Chondrocyte (in vitro differentiated cells): ENCODE measurements at places on chromosomes 7 and 10. TPM values are rescaled to one million over a fixed set of nuclear protein-coding genes. Genes with fewer than 3 reads are reported as not detected.

INMT gene
- total RNA-seq: 5.6 to 73.2 TPM (median 70.1 TPM) in 3 replicates

GRCh38 chr10:6516281-6516928 is 63.7 kb downstream of the PRKCQ start:
- no peak for DNase-seq

DNA sequence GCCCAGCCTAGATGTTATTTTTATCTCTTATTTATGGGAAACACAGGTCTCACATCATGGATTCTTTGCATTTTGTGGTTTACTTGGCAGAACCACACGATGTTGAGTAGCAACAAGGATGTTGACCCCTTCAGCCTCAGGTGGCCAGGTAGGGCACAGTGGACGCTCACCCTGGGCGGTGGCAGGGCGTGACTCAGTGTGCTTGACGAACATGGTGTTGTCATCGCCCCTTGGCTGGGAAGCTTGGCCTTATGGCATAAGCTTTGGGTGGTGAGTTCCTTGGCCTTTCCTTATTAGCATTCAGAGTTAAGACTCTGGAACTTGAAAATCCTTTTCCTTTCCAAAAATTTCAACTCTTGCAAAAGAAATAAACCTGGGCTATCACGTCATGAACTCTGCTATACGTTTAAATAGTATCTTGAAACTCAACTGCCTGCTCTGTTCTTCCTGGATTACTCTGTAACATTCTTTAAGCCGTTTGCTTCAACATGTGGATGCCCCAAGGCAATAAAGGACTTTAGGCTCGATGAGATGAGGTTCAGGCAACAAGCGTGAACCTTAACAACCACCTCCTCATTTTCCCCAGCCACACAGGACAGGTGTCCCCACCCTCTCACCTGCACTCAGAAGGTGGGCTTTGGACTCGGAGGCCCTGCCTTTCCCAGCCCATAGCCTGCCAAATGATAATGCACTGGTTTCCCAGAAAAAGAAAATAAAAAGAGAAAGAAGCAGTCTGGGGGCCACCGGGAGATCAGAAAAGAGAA is 22.5 kb upstream of the ECHDC3 start:
- no peak for DNase-seq

FOXP2 gene
- total RNA-seq: 12.1 to 23.1 TPM (median 12.8 TPM) in 3 replicates

- no peak for DNase-seq
These were observed 216.1 kb upstream of the ZMIZ1 start for GRCh38 chr10:78852466-78853240.

GRCh38 chr10:58465629-58466028 is 47.0 kb upstream of the BICC1 start:
- no peak for DNase-seq

HABP2 gene
- total RNA-seq: not detected in 3 replicates

- DNase-seq: no peak
These were observed 904.1 kb downstream of the KCNMA1 start for GRCh38 chr10:76733441-76733936.

- no peak for DNase-seq
These were observed 68.3 kb upstream of the LYZL2 start for GRCh38 chr10:30697806-30698205.

- DNase-seq: no peak
These were observed 88.3 kb downstream of the GALNT17 start for GRCh38 chr7:71220210-71220695.

DNA sequence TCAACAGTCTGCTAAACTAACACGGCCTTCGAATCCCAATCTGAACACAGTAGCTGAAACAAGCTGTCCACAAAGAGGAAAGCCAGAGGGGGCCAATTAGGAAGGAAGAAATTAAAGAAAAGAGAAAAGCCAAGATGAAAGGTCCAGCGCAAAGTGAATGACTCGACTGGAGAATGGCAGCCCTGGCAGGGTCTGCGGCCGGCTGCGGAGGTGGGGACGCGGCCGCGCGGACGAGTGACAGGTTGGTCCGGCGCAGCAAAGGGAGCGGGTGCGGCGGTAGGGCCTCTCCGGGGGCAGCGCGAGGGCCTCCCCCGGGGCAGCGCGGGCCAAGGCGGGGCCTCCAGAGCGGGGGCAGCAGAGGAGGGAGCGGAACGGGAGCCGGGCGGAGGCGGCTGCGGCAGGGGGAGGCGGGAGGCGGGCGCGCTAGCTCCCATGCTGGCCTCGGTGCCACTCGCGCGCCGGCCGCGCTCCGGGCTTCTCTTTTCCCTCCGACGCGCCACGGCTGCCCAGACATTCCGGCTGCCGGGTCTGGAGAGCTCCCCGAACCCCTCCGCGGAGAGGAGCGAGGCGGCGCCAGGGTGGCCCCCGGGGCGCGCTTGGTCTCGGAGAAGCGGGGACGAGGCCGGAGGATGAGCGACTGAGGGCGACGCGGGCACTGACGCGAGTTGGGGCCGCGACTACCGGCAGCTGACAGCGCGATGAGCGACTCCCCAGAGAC is at the start of gene VWC2:
Gene VWC2, plus strand, starts transcription at position 421 of the 718 bp plus-strand sequence. CDS start 1,798 bp downstream, outside the sequence.
- no peak for DNase-seq

- no peak for DNase-seq
These were observed 77.5 kb upstream of the GTF2I start for GRCh38 chr7:74579800-74580685.

- no peak for DNase-seq
These were observed 108.6 kb downstream of the NRF1 start for GRCh38 chr7:129719980-129720732.

GRCh38 chr10:12214093-12214492 is 18.1 kb downstream of the CDC123 start:
- no peak for DNase-seq

GRCh38 chr7:108455998-108456677 is at the start of gene NRCAM:
Gene NRCAM (minus strand): TSS chr7:108456436. CDS start chr7:108240064, 216,372 bp downstream.
- peak; percentile 91 for DNase-seq

NODAL gene
- total RNA-seq: 0.49 TPM in 1 of 3 replicates, not detected in the others

DNA sequence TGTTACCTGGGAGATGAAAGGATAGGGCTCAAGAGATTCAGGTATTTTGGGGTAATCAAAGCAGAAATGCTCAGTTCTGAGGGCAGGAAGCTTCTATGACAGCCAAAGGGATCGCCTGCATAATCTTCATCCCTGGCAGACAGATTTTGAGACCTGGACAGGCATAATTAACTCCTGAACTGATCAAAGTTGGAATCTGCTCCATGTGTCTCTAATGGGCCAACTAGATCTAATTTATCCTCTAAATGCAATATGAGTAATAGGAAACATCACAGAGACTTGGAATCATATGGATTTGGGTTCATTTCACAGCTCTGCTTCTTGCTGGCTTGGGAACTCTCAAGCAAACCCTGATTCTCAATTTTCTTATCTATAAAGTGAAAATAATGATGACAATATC is 41.2 kb upstream of the EPHB6 start:
- no peak for DNase-seq

DNA sequence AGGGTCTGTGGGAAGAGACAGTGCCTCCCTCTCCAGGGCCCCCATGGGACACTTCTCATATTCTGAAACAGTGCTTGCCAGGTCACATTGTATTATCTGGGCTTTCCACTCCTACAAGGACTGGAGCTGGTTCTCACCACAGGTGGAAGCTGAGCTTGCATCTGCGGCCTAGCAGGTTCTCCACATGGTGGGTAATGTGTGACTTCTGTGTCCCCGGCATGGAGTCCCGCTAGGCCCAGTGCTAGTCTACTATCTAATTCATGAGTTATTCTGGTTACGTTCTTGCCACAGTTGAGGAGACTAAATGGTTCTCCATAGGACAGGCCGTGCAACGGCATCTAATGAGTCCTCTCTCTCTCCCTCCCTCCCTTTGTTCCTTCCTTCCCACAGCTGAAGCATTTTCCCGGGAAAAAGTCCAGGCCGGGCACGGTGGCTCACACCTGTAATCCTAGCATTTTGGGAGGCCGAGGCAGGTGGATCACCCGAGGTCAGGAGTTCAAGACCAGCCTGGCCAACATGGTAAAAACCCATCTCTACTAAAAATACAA is 27.7 kb downstream of the PRLHR start:
- no peak for DNase-seq

- no peak for DNase-seq
These were observed 191.5 kb downstream of the CELF2 start for GRCh38 chr10:11208908-11209829.

DNA sequence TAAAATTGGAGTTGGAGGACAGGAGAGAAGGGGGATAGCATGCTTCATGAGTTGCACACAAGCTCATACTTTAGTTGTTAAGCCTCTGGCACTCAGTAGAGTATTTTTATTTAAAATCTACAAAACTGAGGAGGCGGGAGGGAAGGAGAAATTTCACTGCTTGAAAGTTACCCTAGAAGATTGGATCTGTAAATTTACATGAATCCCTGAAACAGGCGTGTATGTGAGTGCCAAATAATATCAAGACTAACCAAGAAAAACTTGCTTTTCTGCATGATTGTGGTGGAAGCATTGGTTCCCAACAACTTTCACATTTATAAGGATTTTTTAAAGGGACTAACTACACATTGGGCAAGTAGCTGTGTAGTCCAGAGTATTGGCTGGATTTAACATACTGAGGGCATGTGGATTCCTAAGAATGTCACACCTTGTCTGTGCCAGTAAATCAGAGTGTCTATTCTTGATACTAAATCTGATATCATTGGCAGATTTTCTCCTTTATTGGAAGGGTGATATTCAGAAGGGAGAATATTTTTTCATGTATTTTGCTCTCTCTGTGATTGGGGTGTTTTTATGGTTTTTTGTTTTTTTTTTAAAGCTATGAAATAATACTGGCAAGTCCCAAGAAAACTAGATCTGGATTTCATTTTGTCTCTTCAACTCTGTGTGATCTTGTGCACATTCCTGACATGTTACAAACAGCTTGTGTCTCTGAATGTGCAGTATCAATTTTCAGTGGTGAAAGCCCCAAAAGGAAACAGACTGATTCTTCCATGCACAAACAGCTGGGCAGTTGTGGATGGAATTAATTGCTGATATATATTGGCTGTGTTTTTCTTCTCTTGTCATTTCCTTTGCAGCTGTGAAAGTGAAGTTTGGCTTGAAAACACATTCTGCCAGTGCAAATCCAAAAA is 67.2 kb downstream of the ADD3 start:
- DNase-seq: no peak

- DNase-seq: no peak
These were observed 23.6 kb upstream of the CD36 start for GRCh38 chr7:80614851-80615271.

HDAC9 gene
- 5.0 to 6.1 TPM (median 5.9 TPM) in 3 replicates for total RNA-seq

GRCh38 chr10:51881213-51881612 is 181.8 kb upstream of the CSTF2T start:
- DNase-seq: no peak

DNA sequence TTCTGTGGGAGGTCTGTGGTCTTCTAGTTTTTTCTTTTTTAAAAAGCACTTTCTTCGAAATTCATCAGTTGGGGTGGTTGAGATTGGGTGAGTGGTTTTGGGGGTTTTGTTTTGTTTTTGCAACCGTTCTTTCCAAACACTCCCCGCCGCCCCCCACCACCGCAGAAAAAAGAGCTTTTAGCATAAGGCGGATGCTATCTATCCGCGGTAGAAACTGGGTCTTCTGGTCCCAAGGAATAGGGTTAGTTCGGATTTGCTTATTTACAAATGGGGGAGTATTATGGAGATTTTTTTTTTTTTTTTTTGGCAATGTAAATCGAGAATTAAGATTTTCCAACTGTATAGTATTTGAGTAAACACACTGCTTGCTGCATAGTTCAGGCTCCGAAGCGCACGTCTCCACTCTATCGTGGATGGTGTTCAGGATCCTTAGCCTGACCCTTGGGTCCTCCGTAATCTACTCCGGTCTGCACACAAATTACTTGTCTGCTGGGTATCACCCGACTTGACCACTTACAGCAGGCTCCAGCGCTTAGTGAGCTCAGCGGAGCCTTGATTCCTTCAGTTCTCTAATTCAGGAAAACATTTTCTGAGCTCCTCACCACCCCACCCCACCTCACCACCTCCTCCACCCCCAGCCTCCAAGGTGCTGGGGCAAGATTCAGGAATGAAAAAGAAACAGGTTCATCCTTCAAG is 757 bp upstream of the NRCAM start:
- no peak for DNase-seq

GRCh38 chr10:78321000-78321399 is 287.3 kb downstream of the RPS24 start:
- DNase-seq: no peak

GRCh38 chr7:148434181-148434757 is 156.3 kb upstream of the C7orf33 start:
- no peak for DNase-seq

GRCh38 chr10:132945125-132945893 is 2.9 kb upstream of the CFAP46 start:
- no peak for DNase-seq

DNA sequence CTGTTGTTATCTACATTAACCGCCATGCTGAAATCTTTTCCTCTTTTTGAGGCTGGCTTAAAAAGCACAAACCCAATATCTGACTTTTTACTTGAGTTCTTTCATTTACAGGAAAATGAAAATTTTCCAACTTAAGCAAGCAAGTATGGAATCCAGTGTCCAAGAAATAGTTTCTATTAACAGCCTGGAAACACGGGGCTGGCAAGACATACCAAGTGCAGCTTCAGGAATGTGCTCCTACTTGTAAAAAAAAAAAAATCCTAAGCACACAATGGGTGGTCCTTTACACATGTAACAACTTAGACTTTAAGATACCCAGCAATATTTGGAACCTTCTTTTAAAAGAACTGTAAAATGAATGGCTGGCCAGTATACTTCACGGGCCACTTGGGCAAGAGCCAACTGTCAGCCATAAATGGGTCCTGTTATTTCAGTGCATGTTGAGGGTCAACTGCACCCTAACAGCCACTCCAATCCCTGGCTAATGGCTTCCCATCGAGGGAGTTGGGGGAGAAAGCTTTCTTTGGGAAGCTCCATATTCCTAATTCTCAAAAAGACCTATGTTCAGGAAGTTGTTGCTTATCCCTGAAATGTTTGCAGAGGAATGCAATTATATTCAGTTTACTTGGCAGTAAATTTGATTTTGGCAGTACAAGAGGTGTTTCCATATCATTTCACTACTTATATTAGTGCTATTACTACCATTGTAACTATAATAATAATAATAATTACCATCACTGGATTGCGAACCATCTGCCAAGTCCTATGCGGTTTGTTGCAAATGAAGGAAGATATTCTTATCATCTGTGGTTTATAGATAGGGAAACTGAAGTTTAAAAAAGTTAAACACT is 236.4 kb upstream of the TMEM72 start:
- no peak for DNase-seq

EPO gene
- total RNA-seq: not detected in 3 replicates

GRCh38 chr10:4637657-4638056 is 188.3 kb upstream of the AKR1E2 start:
- no peak for DNase-seq

GRCh38 chr10:44725404-44725803 is 185.7 kb upstream of the TMEM72 start:
- no peak for DNase-seq
